ENCODE measurements at places on chromosomes 5 and 9. TPM values are rescaled to one million over a fixed set of nuclear protein-coding genes. Genes with fewer than 3 reads are reported as not detected.

The PIP5KL1 gene
- 3.7 TPM for total RNA-seq

The ACTBL2 gene
- under 0.01 TPM for total RNA-seq

The IL7R gene
- total RNA-seq, result 0.48 TPM

The ZNF367 gene
- 2.8 TPM for total RNA-seq

The RALGPS1 gene
- total RNA-seq, result 0.32 TPM

All from epithelial cell of alveolus of lung (primary cell).